Stimulated activated CD4-positive, alpha-beta T cell treated with anti-CD3 and anti-CD28 coated beads, Interleukin-2, amount 100 ng/mL, for 4 hours (primary cell): ENCODE measurements at places on chromosomes 11 and 22.

DNA sequence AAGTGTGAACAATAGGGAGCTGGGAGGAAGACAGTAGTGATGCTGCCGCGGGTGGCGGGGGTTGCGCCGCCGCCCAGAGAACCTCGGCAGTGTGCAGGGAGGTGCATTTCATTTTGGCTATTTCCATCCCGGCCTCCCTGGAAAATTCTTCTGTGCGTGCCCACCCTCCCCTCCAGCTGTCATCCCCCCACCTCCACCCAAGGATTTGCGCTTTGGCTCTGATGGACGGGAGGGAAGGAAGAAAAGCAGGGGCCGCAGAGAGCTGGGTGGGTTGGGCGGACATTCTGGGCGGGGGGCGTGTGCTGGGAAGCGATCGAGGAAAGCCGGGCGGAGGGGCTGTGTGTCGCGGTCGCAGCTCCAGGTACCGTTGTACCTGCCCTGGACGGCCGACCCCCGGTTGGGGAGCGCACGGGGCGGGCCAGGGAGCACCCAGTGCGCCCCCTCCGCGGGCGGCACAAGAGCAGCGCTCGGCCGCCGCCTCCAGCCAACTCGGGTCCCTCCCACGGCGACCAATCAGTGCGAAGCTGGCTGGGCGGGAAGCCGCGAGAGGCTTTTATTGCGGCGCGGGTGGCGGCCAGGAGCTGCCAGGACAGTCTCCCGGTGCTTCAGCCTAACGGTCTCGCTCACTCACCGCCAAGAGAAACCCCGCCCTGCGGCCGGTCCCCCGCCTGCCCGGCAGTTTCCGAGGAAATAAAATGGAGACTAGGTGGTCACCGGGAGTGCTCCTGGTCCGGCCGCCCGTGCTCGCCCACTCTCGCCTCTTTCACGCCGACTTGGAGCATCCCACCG is 1.6 kb downstream of the NCAM1 start:
- DNase-seq: no peak

GRCh38 chr11:8273287-8273686 is 9.6 kb upstream of the LMO1 start:
- no peak for DNase-seq

DNA sequence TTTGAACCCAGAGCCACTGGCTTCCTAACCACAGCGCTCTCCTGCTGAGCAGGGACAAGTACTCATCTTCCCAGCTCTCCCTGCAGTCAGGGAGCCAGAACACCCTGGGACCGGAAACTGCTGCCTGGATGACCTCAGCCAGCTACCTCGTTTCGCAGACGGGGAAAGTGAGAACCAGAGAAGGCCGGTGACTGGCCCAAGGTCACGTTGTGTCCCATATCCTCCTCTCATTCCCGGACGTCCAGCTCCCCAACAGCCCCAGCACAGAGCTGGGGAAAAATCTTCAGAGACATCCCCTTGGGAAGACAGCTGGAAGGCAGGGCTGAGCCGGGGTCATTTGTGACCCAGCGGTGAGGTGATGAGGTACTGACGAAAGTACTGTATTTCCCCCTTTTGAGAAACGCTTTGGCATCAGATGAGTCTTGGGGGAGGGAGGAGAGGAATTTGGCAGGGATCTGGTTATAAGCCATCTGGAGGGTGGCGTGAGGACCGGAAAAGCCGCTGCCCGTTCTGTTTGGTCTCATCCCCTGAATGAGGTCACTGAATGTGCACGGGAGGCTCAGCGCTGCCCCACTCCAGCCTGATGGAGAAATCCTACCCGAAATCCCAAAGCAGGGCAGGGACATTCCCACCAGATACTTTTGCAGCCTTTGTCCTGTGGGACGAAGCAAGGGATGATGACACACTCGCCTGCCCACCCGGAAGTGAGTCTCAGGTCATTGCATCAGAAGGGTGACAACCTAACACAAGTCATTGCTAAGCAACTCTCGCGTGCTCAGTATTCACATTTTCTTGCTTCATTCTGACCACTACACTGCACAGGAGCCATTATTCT is 41.1 kb downstream of the LIF start:
- DNase-seq: no peak

DNA sequence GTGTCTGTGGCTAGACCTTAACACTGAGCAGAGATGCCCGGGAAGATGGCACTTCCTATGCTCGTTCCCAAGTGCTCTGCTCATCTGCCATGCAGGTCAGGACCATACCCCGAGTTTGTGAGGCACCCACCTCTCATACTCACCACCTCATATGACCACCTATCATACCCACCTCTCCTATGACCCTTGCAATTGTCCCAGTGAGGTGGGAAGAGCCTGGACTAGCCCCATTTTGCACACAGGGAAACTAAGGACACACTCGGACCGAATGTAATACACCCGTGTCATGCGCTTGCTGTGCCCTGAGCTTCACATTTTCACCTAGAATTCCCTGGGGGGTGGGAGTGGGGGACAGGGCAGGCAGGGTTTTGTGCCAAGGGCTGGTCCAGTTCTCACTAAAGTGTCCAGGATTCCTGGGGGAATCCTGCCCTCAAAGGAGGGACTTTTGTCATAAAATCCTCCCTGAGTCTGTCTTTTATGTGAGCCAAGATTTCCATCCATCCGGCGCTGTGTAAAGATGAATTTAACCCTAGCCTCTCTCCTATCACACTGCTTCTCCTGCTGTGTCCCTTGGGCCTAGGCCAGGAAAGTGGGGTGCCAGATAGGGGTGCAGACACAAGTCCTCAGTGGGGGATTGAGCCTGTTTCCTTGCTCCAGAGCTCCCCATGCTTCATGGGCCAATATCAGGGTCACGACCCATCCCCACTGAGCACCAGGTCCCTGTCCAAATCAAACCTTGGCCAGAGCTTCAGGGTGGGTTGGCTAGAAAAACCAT is 20.0 kb downstream of the TPBGL start:
- no peak for DNase-seq

- no peak for DNase-seq
Measured at GRCh38 chr11:75262961-75263852, 22.6 kb downstream of the TPBGL start.

DNA sequence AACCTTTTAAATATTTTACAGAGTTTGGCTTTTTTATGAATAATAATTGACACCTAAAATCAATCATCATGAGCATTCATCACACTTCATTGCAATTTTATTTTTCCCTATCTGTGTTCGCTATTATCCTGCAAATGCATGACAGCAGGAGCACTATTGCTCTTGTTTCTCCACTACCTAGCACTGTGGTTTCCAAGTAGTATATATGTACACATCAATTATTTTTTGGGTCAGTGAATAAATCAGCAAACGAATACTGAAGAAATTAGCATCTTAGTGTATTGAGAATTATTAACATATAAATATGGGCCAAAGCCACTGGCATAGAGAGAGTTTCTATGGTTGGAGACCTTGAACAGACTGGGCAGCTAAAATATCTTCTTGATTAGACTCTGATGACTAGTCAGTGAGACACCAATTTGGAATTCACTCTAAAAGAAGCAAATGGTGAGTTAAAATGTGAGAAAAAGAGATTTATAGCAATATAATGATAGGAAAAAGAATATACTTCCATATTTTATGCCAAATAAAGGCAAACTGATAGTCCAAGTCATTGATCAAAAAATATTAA is 731.1 kb upstream of the LUZP2 start:
- DNase-seq: no peak

DNA sequence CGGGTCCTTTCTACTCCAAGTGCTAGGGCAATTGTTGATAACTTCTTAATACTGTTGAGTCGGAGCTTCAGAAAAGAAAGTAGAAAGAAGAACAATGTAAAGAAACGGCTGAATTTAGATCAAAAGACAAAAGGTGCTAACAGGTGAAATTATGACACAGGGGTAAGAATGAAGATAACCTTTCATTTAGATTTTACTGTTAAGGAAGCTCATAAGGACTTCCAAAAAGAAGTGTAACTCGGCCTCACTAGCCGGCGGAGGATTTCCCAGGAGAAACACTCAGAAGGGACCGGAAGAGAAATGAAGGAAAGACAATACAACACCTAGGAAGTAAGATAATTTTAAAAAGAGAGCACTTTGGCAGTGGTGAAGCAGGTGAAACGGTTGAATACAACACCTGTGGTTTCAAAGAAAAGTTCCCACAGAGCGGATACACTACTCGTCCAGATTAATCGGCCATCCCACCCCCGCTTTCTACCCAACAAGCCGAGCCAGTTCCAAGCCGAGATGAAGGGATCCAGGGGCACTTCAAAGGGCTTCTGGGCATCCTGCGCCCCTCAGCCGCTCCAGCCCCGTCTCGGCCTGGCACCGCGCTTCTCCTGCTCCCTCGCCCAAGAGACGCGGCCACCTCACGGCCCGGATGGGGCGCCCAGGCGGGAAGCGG is 737 bp downstream of the PPP2R1B start:
- no peak for DNase-seq

DNA sequence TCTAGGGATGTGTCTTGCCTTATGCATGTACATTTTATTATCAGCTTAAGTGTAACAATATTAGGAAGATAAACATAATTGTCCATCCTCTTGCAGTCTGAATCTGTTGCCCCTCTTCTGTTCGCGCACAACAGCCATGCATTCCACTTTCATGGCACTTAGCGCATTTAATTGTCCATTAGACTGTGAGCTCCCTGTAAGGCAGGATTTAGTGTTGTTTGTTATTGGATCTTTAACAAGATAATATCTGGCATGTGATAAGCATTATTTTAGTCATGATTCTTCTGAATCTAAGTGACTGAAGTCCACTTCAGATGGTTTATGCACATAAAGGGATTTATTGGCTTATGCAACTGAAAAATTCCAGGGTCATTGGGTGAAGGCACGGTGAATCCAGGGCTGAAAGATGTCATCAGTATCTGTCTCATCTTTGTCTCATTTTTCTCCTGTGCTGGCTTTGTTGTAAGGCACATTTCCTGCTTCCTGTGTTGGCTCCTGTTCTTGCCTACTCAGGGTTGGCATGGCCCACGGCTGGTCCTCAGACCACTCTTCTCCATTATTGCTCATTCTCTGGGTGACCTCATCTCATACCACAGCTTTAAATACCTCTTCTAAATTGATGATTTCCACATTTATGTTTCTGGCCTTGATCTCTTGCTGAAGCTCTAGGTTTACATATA is 37.6 kb downstream of the ATXN10 start:
- no peak for DNase-seq

DNA sequence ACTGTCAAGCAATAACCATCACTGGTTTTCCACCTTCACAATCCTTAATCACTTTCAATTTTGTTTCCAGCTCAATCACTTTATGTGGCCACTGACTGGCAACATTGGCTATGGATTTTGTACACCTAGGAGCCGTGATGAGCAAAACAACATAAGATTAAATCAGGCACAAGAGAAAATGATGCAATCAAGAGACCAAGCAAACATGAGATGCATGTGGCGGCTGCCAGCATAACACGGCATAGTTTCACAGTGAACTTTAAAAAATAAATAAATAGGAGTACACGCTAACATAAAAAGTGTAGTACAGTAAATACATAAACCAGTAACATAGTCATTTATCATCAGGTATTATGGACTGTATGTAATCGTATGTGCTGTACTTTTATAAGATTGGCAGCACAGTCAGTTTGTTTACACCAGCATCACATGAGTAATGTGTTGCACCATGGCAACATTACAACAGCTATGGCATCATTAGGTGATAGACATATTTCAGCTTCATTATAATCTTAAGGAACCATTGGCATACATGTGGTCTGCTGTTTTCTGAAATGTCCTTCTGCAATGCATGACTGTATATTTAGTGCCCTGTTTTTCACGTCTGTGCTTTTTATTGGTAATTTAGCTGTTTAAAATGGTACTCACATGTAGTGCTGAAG is 83.3 kb upstream of the PRDM11 start:
- DNase-seq: no peak

DNA sequence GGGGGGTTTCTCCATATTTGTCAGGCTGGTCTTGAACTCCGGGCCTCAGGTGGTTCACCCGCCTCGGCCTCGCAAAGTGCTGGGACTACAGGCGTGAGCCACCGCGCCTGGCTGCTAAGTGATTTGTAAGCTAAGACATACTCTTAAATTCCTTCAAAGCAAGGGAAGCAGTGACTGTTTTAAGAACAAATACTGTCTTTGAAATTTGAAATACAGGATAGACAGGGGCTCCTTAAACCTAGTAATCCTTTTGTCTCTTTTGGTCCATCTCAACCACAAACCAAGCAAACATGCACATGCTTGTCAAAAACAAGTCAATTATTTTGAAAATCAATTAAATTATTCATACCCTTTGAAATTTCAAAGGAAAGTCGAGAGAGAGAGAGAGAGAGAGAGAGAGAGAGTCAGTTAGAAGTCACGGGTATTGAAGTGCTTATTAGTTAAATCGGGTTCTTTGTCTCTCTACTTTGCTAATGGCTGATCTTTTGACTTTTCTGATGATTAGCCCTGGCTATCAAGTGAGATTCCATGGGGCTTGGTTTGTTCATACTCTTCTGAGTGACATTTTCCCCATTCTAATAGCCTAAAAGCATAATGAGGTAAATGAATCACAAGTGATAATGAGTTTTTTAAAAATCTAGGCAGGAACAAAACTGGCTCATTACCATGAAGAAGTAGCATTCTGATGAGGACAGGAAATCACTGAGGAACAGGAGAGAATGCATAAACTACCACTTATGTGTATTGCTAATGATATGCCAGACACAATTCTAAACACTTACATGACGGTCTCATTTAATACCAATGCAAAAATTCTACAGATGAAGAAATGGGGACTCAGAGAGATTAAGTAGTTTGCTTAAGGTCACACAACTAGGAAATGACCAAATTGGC is 48.0 kb downstream of the MCHR1 start:
- no peak for DNase-seq

GRCh38 chr22:45673482-45674175 is 2.0 kb downstream of the ATXN10 start:
- no peak for DNase-seq

GRCh38 chr11:131070365-131070764 is 154.1 kb upstream of the SNX19 start:
- DNase-seq: no peak

DNA sequence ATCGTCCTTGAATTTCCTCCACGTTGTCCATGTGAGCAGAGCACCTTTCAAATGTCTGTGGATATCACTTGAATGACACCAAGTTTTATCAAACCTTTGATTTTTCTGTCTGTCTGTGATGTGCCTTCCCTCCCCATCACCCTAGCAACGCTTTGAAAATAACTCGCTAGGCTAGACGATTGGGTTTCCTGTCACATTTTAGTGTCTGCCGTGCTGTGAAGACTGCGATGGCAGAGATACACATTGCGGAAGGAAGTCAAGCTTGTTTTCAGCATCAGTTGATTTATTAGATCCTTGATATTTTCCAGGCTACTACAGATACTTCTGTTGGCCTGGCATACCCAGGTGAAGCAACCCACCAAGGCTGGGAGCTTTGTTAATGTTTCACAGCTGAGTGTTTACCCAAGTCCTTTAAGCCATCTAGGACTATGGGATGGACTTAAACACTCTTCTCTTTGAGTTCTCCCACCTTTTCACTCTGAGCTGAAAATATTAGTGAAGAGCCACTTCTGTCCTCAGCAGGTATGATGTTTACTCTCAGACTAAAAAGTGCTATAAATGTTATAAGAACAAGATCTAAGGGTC is 93.6 kb upstream of the CD44 start:
- peak; percentile 64 for DNase-seq

GRCh38 chr22:43921370-43921769 is 2.2 kb upstream of the PNPLA3 start:
- no peak for DNase-seq

GRCh38 chr11:33242575-33242974 is 14.6 kb upstream of the HIPK3 start:
- DNase-seq: no peak

GRCh38 chr11:12258451-12258850 is 118.9 kb upstream of the PARVA start:
- no peak for DNase-seq
